ENCODE measurements at places on chromosomes 4 and X. TPM values are rescaled to one million over a fixed set of nuclear protein-coding genes. Genes with fewer than 3 reads are reported as not detected.

DNA sequence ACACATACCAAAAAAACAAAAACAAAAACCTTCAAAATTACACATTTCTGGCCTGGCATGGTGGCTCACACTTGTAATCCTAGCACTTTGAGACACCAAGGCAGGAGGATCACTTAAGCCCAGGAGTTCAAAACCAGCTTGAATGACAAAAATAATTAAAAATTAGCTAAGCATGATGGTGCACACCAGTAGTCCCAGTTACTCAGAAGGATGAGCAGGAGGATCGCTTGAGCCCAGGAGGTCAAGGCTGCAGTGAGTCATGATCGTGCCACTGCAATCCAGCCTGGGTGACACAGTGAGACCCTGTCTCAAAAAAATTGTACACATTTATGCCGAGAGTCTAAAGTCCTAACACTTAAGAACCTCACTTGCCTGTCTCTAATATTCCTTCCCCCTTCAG, 18.3 kb downstream of the SLC39A8 start:
- no peak for DNase-seq

DNA sequence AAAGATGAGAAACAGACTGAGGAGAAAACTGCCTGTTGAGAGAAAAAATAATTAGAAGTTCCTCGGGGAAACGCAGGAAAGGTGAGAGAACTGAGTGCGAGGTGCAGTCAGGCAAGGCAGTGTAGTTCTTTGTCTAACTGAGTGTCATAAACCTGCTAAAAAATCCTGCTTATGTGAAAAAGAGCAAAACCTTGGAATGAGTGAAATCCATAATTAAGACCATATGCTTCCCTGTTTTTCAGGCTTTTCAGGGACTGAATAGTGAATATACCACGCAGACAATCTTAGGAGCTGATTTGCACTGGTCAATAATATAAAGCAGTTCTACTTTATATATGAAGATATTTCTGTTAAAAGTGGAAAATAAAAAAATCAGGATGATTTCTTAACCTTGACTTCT, 104.9 kb downstream of the RASGEF1B start:
- no peak for DNase-seq

- peak; percentile 38 for DNase-seq
Measured at GRCh38 chrX:13764765-13765164, 30.2 kb downstream of the OFD1 start.

GRCh38 chrX:10769696-10770619, 149.6 kb upstream of the MID1 start:
- no peak for DNase-seq

- DNase-seq = no peak
Measured at GRCh38 chr4:15691346-15692135, 9.9 kb downstream of the FAM200B start.

- no peak for DNase-seq
Measured at GRCh38 chr4:146450524-146450923, 71.2 kb downstream of the SLC10A7 start.

- DNase-seq = no peak
Measured at GRCh38 chr4:182478475-182478874, 235.3 kb downstream of the TENM3 start.

DNA sequence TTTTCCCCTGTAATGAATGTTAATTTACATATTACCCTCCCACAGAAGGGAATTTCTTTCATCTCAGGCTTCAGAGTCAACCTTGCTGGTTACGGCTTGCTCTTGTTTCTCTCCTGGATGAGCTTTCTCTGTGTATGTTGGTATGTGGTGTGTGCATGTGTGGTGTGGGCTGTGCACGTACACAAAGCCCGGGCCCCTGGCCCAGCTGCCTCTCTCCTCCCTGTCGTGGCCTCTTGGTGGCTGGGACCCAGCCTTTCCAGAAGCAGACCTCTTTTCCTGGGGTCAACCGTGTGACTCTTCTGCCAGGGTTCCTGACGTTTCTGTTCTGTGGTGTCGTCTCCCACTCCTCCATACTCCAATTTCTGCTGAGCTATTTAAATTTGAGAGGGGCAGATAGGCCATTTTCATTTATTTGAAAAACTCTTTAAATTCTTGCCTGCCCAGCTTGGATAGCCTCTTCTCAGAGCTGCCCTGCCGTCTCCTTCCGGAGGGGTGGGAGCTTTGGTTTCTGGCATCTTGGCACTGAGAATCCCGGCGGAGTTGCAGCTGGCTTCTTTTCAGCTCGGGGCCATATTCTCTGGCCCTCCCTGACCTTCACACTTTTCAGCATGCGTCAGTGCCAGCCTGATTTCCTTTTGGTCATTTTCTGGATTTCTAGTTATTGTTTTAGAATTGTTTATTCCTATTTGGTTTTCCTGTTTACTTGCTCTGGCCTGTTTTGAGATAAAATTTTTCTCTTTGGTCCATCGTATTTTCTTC, 25.1 kb downstream of the FHDC1 start:
- no peak for DNase-seq

DNA sequence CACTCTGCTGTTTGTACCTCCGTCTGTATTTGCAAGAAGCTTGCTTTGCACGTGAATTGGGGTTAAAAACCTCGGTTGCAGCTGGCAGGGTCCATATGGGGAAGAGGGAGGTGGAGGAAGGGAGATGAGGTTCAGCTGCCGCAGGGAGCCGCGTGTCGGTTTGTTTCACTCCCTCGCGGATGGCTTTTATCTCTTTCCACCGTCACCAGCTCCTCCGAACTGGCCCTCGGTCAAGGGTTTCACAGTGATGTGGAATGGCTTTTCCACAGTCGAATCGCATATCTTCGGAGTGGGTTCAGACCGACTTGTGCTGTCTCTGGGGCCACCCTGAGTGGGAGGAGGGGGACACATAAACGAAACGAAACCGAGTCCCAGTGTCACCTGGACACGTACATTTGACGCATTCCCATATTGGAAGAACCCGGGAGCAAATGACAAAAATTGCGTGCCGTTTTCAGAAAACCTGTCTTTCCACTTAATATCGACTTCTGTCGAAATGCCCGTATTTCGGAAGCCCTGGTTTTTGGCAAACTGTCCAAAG, 929 bp downstream of the ZBTB33 start:
- DNase-seq = peak; percentile 51

DNA sequence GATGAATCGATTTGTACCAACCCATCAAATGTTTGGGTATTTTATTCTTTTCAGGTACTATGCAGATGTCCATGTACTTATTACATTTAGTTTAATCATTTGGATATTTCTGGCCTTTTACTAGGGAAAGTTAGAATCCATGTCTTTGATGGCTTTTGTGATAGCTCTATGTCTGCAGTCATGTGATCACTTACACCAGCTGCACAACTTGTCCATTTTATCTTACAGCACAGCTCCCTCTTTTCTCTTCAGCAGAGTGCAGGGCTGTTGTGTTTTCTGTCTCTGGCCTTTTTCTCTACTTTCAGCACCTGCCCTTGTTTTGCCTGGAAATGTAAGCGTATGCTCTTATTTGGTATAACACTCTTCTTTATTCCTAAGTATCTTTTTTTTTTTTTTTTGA, 30.6 kb downstream of the WWC2 start:
- DNase-seq = no peak

DNA sequence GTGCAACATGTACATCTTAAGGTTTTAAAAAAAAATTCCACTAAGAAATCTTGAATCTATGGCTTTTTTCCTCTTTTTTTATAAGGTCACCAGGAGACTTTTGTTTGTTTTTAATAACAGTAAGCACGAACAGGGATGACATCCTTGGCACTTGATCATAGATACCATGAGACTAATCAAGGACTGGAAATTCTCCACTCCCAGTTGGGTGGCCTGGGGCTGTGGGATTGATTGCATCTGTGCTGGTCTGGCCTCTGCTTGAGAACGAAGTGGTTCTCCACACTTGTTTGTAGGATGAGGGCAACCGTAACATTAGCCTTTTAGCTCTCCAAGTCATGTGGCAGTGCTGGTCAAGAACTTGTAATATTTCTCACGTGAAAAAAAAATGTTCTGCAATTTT, 35.4 kb downstream of the SNX25 start:
- no peak for DNase-seq

DNA sequence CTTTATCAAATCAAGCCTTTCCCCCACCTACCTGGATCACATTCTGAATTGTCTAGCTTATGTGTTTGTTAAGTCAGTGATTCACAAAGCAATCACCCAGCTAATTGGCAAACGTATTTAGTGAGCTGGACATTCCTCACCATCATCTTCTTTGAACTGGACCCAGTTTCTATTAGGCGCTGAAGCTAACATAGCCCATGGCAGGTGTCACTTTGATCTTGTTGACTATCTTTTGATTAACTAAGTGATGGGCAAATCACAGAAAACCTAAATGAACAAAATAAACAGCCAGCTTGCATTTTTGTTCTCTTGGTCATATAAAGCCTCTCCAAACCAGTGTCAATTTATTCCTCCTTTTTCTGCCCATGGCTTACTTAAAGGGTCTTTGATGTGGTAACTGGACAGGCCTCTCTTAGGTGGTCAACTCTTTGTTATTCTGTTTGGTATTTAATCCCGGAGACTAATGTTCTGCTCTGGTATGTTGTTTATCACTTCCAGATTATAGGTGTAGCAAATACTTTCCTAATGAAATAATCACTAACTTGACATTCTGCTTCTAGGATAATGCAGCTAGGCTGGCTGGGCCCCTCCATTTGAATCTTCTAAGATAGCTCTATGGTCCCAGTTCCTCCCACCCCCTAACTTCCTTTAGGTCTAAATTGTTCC, 105.3 kb upstream of the SMIM10 start:
- DNase-seq = no peak

DNA sequence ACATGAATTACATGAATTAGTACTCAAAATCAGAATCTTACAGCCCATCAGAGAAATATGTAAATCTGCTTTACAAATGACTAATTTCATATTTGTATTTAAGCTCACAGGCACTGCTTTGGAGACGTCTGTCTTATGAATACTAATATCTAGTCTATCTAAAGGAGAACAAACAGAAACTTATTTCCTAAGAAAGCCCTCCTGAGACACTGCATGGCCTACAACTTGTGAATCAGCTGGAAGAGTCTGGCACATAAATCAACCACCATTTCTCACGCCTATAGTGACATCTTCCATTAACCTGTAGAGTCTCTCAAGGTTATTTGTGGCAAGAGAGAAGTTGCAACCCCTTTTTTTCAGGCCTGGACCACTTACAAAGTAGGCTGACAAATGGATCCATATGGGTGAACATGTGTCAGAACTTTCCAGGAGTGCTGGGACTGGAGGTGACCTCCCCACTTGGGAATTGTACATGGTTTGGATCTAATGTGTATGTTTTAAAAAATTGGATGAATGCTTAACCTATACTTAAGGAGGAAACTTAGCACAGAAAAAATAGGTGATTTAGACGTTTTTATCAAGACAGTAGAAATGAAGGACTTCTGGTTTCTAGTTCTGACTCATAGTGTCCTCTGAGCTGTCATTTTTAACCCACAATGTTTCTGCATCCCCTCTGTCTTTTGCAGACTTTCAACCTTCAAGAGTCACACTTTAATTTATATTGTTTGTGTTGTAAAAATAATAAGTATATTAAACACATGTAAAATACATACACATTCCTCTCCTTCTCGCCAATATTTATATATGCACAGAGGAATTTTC, 83.2 kb upstream of the ARHGAP24 start:
- no peak for DNase-seq

GRCh38 chr4:22201256-22201655, 252.7 kb upstream of the KCNIP4 start:
- no peak for DNase-seq

GRCh38 chrX:2147928-2148327, 352.8 kb downstream of the DHRSX start:
- no peak for DNase-seq

DNA sequence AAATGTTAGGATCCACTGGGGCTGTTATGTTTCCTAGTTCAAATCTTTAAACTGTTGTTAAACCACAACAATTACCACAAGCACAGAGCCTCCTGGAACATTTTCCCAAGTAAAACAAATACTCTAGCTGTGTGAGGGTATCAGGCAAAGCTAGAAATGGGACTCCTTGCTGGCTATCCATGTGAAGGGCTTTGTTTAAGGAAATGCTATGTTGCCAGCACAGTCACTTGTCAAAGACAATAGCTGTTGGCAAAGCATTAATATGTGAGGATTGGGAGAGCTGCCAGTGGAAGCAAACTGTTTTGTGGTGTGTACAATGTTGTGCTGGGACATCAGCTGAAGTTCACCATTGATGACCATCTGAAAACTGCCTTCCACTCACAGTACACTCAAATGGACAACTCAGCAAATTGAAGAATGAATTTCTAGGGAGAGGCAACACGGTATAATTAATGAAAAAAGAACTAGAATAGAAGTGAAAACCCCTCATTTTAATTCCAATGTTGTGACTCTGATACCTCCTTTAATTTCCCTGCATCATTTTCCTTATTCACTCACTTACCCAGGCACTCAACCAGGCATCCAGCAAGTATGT, 100.8 kb downstream of the ANXA3 start:
- DNase-seq = no peak

DNA sequence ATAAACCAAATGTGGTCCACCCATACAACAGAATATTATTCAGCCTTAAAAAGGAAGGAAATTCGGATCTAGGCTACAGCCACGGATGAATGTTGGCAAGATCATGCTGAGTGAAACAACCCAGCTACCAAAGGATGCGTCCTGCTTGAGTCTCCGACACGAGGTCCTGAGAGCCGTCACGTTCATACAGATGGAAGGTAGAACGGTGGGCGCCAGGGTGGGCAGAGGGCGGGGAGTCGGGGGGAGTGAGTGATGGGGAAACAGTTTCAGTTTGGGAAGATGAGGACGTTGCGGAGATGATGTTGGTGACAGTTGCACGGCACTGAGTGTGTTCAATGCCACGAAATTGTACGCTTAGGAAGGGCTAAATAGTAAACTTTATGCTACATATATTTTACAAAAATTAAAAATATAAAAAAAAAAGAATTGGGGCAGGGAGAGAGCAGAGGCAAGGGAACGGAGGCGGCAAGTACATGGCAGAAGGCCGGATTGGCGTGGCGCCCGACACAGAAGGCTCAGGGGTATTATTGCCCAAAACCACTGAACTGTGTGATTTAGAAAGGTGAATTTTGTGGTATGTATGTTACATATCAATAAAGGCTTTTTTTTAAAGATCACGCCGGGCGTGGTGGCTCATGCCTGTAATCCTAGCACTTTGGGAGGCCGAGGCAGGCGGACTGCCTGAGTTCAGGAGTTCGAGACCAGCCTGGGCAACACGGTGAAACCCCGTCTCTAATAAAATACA, 14.8 kb upstream of the MXD4 start:
- no peak for DNase-seq

GRCh38 chr4:73211968-73212367, 46.6 kb downstream of the ANKRD17 start:
- DNase-seq = no peak

GRCh38 chr4:2686379-2687265, 69.5 kb downstream of the TNIP2 start:
- DNase-seq = no peak

AMER1 gene
- total RNA-seq = 3.8 TPM

HPGDS gene
- total RNA-seq = 0.39 TPM

RPS6KA3 gene
- total RNA-seq = 12.5 TPM

AADAT gene
- 10.7 TPM for total RNA-seq

STPG2 gene
- total RNA-seq = 3.7 TPM

NUP62CL gene
- 34.4 TPM for total RNA-seq

TDO2 gene
- total RNA-seq = 0.62 TPM

TMPRSS11D gene
- 0.19 TPM for total RNA-seq

LPAR4 gene
- total RNA-seq = 0.94 TPM

MAGEA9B gene
- total RNA-seq = 18.6 TPM

TBX22 gene
- 93.9 TPM for total RNA-seq
